Adrenal gland (tissue), 19 donors: ENCODE measurements at places on chromosomes 11 and 22. TPM values are rescaled to one million over a fixed set of nuclear protein-coding genes. Genes with fewer than 3 reads are reported as not detected.

LMO2 gene
- total RNA-seq = 32.6 TPM

DNA sequence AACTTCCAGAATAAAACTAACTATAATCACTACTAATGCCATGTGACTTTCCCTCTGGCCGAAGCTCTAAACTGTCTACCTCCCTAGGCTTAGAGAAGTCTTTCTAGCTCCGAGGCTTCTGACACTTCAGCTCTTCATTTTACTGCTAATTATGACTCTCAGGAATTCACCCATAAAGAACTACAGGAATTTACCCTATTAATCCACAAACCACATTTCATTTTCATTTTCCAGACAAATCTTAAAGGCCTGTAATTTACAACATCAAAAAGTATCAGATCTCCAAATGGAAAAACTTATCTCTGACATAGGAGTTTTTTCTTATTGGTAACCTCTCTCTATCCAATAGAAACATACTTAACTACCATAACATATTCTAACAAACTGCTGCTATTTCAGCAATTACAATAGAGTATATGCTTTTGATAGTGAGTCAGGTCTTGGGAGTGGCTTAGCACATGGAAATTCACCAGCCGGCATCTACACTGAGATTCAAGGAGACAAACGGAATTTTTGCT is 33.4 kb downstream of the MRTFA start:
- DNase-seq = peak; percentile 39

DNA sequence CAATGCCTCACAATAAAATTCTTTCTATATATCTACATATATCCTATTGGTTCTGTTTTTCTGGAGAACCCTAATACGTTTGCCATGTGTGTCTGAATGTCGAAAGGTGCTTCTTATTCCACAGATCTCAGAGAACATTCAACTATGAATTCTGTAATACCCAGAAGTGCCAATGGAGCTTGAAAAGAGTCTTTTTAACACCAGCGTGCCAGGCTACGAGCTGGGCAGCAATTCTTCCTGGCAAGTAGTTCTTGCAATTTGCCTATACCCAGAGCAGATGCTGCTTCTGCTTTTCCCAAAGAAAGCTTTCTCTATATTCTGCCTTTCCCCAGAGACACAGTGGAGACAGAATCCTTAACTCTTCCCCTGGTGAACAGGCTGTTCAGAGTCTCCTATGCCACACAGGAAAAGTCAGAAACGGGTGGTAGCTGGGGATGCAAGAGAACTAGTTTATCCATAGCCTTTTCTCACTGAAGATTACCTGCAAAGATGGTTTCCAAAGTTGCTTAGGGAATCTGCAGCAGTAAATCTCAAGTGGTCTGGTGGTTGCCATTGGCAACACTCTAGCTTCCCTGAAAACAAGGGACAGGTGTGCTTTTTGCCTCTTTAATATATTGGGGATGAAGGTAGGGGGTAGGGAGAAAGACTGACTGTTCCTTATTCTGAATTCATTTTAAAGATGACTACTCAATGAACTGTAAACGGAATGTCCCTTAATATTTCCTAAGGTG is 16.8 kb upstream of the PAFAH1B2 start:
- DNase-seq = no peak

DNA sequence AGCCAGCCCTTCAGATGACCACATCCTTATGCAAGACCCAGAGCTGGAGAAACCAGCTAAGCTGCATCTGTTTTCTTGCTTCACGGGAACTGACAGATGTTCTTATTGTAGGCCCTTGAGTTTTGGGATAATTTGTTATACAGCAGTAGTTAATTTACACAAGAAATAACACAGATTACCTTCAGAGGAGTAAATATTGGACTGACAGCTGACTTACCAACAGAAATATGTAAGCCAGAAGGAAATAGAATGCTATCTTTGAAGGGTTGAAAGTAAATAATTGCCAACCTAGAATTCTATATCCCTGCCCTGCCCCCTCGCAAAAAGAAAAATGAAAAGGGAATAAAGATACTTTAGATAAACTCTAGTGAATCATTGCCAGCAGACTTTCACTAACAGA is 124.1 kb downstream of the WNT7B start:
- no peak for DNase-seq

DNA sequence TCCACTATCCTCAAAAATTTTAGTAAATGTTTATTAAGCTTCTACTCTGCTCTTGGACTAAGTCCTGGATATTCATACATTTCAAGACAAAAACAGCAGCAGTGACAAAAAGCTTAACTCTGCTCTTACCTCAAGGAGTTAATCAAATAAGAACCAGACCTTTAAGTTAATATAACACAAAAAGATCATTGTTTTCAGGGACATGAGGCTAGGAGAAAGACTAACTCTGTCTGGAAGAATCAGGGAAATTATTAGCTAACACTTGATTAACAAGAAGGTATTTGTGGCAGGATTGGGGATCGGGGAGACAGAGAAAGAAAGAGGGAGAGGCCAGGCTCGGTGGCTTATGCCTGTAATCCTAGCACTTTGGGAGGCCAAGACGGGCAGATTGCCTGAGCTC is 74.4 kb downstream of the PPP2R1B start:
- DNase-seq = no peak

GRCh38 chr22:46573781-46574437 is 36.5 kb upstream of the CELSR1 start:
- DNase-seq = no peak
